ENCODE measurements at places on chromosomes 2 and 18.

DNA sequence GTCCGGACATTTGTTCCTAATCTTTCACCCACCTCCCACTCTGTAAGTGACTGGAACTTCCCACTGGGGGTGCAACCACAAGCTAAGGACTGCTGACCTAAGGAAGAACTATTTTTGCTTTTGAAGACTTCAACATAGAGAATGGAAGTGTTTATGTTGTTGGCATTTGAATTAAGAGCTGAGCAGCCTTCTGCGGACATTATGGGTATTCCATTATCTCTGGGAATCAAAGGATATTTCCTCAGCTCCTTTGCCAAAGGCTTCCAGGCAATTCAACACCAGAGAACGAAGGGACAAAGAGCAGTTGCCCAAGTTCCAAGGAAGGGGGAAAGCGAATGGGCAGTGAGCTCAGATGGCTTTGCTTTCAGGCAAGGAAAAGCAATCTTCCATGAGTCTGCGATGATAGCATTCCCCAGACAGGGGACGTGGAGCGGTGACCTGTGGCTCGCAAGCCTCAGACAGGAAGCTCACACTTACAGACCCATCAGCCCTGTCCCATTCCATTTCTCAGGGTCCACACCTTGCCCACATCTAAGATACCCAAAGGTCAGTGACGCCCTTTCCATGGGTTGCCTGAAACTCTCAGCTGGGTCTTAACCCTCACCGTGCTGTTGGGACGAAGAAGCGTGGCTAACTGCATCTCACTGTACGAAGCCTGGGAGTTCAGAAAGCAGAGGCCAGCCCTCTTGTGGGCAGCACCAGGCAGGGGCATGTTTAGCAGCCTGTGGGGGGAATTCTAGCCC, 116.8 kb downstream of the COPS8 start:
- no peak for DNase-seq

DNA sequence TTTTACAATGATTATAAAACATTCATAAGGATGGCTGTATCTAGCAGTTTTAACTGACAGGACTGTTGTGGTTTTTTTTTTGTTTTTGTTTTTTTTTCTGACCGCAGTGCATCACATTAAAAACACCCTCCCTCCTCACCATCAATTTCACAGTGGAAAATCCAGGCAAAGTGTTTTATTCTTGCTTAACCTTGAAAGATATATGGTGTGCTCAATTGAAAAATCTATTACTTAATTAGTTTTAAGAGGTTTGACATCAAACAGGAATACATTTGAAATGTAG, 250.7 kb downstream of the DLGAP1 start:
- no peak for DNase-seq

DNA sequence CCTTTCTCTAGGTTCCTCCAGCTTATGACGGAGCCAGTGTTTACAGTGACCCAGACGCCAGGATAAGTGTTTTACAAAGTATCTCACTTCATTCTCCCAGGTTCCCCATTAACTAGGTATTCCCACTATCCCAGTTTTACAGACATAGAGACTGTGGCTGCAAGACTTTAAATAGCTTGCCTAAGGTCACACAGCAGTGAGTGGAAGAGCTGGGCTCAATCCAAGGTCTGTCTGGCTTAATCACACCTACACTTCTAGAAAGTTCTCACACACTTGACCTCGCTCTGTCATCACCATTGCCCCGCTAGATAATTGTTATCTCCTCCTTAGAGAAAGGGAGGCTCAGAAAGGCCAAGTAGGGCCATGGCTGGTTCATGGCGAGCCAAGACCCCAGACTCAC, 110.2 kb downstream of the ANTXR1 start:
- DNase-seq: no peak

DNA sequence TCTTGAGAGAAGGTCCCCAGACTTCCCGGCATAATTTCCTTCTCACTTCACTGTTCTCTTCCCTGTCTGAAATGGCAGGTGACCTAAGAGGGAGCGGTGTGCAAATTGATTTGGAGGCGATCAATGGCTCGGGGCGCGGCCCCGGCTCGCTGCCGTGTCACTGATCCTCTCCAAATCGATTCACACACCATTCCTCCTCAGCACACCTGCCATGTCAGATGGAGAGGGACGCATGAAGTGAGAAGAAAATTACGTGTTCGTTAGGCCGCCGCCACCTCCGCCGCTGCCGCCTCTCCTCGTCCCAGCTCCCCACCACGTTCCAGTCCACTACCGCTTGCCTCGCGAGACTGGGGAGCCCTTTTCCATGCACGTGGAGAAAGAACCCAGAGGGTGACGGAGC, 31.8 kb upstream of the BCL11A start:
- no peak for DNase-seq

GRCh38 chr18:54774423-54774822, 53.9 kb upstream of the RAB27B start:
- DNase-seq: no peak

DNA sequence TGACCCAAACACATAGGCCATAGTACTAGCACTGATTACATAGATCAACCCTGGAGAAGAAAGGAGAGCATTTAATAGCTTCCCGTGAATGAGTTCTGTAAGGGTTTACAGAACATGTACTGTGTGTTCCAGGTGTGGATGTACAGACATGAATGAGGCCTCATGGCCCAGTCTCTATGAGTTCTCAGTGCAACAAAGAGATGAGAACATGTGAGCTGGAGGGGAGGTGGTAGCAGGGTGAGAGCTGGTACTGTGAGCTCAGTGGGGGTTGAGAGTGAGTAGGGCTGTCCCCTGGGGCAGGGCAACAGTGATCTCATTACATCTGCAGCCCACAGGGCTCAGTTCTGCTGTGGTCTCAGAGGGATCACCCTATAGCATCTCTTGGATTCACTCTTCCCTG, 42.6 kb upstream of the SPRED2 start:
- no peak for DNase-seq

GRCh38 chr2:163373496-163373895, 362.3 kb downstream of the FIGN start:
- no peak for DNase-seq

GRCh38 chr2:130825231-130825965, 11.3 kb upstream of the ARHGEF4 start:
- no peak for DNase-seq

GRCh38 chr2:235149240-235149659, 197.4 kb downstream of the SH3BP4 start:
- no peak for DNase-seq

DNA sequence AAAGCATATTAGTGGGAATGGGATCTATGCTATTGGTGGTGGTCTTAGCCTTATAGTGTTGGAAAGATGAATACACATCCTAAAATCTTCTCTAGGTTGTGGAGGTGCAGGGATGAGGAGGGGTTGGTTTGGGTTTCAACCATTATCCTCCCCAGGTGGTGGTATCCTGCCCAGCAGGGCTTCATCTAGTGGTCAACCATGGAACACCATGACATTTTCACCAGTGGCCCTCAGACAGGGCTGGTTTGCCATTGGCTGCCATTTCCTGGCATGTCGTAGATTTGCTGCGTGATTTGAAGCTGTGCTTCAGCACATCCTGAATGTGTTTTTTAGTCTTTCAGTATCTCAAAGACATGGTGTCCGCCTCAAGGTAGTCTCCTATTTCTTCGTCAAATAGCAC, 391.2 kb upstream of the HNRNPA3 start:
- no peak for DNase-seq

DNA sequence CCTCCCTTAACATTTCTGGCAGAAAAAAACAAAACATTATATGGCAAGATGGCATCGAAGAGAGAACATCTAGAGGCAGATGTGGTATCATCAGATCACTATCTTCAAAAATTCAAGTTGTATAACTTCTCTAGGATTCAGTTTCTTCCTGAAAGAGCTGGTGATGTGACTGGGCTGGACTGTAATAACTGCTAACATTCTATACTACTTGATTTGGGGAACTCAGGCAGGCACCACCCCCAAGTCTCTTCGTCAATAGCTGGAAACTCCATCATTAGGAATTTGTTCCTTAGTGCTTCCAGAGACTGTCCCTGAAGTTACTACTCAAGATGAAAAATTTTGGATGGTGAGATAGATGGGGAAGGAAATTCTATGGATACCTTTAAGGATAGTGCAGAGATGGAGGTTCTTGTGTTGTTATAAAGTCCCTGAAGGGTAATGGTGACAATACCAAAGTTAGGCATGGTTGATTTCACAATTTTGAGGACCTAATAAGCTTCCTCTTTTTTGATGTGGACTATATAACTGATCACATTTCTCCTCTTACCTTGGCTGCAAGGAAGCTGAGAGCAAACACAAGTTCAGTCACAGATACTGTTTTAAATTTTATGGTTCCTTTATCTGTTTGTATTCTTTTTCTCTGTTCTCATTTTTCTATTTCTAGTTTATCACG, 59.1 kb upstream of the PGAP1 start:
- no peak for DNase-seq

- DNase-seq: no peak
These were observed 28.2 kb upstream of the GIGYF2 start for GRCh38 chr2:232668805-232669444.

DNA sequence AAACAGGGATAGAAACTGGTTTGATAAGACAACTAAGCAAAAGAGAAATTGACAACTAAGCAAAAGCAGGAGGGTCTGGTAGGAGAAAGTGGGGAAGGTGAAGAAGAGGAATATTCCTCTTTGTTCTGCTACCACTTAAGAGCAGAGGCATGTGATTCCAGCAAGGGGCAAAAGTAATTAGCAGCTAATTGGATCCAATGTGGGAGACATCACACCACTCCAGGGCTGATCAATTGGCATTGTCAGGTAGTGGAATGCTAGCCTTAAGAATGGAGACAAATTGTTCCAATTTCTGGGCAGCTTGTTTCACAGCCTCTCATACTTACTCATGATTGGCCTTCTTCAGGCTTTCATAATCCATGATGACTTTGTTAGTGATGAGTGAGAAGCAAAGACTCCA, 547.1 kb upstream of the GCFC2 start:
- no peak for DNase-seq

GRCh38 chr2:130336150-130336876, 6.4 kb upstream of the IMP4 start:
- DNase-seq: no peak

DNA sequence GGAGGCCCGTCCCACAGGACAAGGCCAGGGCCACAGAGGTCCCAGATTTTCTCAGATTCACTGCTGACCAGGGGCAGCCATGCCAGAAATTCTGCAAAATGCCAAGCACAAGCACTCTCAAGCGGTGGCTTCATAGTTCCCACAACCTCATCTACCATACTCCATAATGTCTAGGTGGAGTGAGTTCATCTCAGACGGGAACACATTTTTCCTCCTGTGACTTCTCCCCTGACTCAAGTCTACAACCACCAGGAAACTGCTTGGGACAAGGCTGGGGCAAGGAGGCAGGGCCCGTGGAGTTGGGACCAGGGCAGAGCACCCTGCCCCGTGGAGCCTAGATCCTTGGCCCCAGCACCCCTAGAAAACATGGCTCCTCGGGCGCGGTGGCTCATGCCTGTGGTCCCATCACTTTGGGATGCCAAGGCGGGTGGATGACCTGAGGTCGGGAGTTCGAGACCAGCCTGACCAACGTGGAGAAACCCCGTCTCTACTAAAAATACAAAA, 150.7 kb upstream of the HAAO start:
- DNase-seq: no peak

Measured in stimulated activated CD8-positive, alpha-beta memory T cell treated with anti-CD3 and anti-CD28 coated beads, Interleukin-4, amount 100 ng/mL, for 4 hours (primary cell).